Activated CD4-positive, alpha-beta T cell treated with anti-CD3 and anti-CD28 coated beads, Interleukin-2, amount 50 U/mL, for 24 hours (primary cell): ENCODE measurements at places on chromosomes 2 and 18.

DNA sequence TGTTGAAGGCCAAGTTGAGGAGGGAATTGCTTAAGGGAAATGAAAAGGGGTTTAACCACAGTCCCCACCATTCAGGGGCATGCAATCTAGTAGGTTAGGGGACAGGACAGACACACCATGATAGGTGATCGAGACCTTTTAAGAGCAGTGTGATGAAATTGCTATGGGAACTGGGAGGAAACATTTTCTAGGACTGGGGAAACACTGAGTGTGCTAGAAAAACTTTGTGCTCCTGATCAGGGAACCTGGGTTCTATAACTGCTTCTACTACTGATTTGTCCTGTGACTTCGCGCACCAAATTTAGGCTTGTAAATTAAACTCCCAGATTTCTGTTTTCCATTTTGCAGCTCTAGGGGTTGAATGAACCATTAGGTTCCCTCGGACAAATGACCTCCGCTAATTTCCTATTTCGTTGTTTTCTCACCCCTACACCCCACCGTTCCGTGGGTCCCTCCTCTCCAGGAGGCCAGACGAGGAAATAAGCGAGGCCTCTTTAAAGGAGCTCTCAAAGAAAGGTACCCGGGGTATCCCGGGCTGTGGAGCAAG is 371 bp upstream of the LCLAT1 start:
- no peak for DNase-seq

DNA sequence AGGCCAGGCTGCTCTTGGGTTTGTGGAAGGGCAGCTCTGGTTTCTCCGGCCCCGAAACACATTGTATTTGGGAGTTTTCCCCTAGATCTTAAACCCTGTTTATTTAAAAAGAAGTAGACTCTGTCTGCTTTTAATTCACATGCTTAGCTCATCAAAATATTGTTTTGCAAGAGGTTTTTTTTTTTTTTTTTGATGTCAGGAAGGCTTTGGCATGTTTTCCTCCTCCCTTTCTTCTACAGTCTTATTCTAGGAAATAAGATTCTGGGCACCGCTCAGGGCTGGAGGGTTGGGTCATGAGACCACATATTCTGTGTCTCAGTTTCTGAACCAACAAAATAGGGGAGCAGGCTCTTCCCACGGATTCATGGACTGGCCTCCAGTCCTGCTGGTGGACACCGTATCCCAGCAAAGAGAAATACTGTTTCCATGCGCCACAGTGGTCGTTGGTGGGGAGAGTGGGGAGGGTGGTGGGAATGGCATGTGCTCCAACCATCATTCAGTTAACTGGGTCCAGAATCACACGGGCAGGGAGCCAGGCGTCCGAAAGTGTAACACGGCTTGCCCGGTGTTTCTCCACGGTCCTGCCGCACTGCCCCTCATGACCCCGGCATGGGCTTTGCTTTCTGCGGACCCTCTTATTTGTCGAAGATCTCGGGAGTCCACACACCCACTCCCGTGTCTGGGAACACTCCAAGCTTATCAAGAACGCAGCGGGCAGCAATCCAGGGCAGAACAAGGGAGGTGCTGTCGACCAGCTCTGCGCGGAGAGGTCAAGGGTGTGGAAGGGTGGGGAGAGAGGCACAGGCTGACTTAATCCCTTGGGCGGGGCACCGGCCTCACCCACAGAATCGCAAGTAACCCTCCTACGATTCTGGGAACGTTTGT is 176.7 kb downstream of the GLI2 start:
- DNase-seq, result no peak

DNA sequence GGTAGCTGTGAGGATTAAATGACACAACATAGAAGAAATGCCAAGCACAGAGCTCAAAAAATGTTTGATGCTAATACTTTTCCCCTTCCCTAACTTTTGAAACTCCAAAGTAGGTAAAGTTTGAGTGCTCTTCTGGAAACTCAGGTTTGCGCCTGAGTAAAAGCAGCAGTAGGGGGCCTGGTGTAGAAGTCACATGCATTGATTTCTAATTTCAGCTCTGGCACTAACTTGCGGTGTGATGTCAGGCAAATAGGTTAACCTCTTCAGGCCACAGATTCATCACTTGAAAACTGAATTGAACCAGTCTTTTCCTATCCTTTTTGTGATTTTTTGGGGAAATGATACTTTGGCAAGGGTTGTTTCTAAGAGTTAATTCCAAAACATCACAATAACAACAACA is 27.2 kb downstream of the LHCGR start:
- DNase-seq, result no peak

DNA sequence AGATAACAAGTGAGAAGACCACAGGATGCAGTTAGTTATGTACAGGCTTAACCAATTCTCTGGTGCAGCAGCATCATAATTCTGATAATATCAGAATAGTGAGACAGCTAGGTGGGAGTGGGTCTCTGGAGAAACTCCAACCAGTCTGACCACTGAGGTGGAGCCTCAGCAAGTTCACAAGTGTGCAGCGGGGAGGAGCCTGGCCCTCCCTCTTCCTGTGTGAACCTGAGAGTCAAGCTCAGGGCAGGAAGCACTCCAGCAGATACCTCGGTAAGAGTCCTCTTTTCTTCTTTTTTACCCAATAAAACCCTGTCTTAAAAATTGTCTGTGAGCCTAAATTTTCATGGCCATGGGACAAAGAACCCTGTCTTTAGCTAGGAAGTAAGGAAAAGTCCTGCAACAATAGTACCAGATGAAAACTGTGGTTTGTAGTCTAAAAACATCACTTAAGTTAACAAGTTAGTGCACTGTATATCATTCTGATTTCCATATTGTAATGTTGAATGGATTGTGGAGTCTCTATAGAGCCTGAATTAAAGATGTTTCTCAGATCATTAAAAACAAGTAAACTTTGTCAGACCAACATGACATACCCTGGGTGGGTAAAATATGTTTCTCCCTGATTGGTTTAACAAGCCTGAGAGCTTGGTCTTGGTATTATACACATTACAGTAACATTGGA is 370.8 kb downstream of the TMEM182 start:
- no peak for DNase-seq

- DNase-seq, result no peak
These were observed 44.2 kb downstream of the CYP27C1 start for GRCh38 chr2:127175751-127176354.

DNA sequence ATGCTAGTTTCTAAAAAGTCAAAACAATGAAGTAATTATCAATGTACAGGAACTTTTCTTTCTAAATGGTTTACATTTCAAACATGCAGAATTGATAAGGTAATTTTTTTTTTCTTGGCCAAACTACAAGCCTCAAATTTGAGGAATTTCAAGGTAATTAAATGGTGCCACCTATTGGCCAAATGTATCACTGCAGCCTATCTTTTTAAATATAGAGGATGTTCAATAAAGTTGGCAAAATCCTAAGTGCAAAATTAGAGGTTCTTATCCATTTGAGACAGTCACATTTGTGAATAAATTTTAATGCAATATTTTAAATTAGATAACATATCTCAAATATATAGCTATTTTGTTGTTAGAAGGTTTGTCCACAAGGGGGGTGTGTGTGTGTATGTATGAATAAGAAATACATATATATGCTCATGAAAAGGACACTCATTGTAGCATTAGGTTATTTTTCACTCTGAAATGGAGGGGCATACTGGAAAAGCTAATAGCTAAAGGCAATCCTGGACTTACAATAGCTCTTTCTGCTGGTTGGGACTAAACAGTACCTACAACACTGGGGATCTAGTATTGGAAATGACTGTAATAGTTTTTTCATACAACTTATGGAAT is 26.2 kb downstream of the MMADHC start:
- no peak for DNase-seq
